ENCODE measurements at places on chromosomes 11 and 22.

GRCh38 chr11:44615041-44615755 lies 49.7 kb downstream of the CD82 start:
- no peak for DNase-seq

DNA sequence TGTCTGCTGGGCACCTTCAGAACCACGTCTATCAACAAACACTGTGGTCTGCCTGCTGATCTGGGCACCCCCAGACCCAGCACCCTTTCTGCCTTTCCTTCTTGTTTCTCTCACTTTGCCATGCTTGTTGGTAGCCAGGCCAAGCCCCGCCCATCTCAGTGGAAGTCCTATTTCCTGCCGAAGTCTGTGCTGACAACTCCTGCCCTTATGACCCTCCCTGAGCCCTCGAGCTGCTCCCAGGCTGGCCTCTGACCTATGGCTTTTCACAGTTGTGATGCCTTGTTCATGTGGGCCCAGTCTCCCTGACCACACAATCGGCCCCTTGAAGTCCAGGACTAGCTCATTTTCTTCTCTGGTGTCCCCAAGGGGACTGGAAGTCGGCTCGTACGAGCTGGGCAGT lies 132.1 kb downstream of the DSCAML1 start:
- no peak for DNase-seq

GRCh38 chr11:114610984-114611944 lies 15.7 kb upstream of the NXPE4 start:
- DNase-seq: no peak

DNA sequence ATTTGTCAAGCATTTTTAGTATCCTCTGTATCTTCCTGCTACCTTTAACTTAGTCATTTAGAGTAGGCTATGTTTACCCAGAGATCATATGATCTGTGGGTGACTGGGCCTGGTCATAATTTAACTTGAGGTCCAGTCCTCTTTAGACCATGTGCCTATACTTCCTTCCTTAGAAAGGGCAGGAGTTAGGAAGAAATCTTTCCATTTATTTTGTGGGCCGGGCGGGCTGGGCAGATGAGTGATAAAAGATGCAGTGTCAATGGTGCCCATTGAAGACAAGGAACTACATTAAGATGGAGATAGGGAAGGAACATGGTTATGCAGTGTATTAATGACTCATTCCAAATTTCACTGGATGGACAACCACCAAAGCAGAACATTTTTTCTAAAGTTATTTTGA lies 30.9 kb upstream of the PDE3B start:
- no peak for DNase-seq

GRCh38 chr11:28140689-28141455 lies 32.7 kb downstream of the METTL15 start:
- no peak for DNase-seq

GRCh38 chr11:72676861-72677341 lies 2.7 kb upstream of the PDE2A start:
- peak; percentile 29 for DNase-seq

DNA sequence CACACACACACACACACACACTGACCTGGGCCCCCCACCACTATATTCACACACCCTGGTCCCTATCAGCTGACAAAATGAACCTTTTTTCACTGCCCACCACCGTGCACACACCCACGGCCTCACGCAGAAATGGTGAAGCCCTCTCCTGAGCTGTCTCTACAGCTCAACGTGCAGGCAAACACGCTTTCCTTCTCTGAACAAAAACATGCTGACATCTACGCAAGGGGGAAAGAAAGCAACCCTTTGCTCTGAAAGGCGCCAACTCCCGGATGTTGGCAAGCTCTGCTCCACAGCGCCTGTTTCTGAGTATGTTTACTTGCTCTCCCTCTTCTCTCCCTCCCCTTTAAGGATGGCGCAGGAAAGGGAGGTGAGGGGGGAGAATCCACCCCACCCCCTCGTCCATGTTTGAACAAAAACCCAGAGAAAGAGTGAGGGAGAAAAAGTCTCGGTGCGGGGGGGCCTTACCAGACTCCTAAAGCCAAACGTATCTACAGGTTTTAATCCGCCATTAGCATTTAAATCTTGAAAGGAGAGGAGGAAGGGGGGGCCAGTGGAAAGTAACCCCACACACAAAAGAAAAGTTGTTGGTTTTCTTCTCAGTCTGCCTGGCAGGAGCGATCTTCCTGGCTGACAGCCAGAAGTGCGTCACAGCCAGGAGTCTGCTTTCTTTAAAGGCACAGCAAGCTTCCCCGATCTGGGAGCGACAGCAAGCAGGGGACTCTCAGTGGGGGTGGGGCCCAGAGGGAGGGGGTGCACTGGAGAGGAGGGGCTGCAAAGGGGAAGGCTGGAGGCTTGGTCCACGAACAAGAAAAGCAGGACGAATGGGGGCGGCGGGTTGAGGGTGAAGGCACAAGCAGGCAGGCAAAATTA lies 39.6 kb downstream of the NUMA1 start:
- DNase-seq: peak; percentile 88

GRCh38 chr11:59273373-59273841 lies 60.7 kb upstream of the MPEG1 start:
- DNase-seq: no peak

DNA sequence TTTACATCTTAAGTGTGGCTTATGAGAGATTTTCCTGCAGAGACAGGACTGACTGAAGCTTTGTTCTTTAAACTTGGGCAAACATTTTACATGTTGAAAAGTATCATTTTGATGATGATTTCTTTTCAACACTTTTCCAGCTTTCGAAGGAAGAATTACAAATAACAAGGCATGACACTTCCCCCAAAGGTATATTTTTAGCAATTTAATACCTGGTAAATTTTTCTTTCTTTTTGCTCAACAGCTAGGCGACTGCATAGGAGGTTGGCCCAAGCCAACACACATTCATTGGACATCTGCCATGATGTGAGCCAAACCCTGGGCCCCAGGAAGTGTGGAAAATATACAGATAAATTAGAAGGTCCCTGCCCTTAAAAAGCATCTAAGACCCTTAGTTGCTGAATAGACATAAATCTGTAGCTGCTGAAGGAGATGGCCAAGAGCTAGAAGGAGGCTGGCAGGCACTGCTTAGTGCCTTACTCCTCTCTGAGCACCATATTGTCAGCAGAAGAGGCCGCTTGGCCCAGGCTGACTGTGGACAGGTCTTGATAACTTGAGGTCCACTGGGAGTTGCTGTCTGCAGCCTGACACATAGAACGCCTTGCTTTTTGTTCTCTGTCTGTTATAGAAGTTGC lies 53.3 kb upstream of the CD44 start:
- DNase-seq: no peak

DNA sequence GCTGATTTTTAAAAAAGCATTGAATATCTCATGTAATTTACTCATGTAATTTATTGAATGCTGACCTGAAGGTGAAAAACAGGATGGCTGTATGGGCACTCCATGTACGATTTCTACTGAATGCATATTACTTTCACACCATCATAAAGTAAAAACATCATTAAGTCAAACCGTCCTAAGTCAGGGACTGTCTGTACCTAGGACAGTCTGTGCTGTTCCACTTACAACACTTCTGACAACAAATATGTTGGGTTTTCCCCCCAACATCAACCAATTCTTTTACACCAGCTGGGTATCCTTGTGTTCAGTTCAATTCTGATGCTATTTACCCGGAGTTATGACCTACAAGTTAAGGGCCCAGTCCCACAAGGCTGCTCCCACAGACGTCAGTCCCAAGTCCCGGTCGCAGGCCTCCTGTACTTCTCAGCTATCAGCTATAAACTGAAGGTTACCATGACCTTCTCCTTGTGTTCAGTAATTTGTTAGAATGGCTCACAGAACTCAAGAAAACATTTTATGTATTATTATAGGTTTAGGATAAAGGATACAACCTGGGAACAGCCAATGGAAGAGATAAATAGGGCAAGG lies 17.0 kb downstream of the UVRAG start:
- DNase-seq: no peak

- DNase-seq: no peak
Measured at GRCh38 chr11:19832901-19833300, 120.3 kb downstream of the NAV2 start.

DNA sequence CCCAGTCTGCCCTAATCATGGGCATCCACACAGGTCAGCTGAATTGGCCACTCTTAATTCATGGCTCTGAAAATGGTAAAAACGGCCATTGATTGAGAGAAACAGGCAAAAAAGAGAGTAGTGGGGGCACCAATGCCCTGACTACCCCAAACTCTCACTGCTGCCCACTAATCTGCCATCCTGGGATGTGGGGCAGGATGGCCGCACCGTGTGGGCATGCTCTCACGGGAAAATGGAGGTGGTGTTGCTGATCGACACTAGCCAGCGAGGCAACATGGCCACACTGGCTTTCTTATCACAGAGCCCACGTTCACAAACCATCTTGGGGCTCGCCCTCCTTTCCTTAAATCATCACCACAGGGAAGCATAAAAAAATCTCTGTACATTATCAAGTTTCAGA lies 11.2 kb upstream of the TUB start:
- DNase-seq: no peak

All from occipital lobe (tissue), 3 donors.